Lung microvascular endothelial cell (primary cell): ENCODE measurements at places on chromosomes 1 and 21.

DNA sequence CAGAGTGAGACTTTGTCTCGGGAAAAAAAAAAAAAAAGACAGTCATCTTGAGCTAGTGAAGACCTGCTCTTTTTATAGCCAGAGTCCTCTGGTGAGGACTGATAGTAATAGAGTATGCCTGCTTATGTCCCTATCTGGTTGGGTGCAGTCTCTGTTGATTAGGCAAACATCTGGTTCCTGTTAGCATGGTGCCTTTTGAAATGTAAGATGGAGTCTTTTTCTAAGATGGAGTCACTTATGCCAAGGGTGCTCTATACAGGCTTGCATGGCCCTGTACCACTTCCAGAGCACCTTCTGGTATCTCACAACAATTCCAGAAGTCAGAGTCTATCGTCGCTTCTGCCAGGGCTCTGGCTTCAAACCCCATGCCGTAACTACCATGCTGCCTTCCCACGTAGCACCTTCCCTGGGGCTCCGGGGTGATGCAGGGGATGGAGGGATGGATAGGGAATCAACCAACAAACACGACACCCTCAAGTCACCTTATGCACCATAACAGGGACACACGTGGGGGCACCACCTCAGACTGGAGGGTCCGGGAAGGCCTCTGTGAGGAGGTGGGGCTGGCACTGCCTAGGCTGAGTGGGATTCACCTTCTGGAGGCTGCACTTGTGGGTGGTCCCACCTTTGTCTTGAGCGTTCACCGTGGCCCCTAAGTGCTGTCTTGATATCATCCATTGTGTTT lies 11.6 kb upstream of the PADI6 start:
- no peak for DNase-seq

DNA sequence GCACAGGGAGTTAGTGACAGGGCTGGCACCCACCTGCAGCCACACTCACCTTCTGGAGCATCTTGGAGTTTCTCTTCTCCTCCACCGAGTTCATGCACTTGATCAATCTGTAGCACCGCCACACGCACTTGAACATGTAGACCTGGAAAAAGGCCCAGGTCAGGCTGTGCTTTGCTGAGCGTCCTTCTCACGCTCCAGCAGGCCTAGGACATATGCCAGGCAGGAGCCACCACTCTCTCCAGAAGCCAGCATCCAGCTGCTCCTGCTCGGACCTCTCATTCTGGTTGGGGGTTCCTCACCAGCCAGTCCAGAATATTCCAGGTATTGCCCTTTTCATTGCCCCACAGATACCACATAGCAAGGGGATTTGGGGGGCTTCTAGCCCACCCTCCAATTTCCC lies 11.7 kb upstream of the MATN1 start:
- DNase-seq: no peak

DNA sequence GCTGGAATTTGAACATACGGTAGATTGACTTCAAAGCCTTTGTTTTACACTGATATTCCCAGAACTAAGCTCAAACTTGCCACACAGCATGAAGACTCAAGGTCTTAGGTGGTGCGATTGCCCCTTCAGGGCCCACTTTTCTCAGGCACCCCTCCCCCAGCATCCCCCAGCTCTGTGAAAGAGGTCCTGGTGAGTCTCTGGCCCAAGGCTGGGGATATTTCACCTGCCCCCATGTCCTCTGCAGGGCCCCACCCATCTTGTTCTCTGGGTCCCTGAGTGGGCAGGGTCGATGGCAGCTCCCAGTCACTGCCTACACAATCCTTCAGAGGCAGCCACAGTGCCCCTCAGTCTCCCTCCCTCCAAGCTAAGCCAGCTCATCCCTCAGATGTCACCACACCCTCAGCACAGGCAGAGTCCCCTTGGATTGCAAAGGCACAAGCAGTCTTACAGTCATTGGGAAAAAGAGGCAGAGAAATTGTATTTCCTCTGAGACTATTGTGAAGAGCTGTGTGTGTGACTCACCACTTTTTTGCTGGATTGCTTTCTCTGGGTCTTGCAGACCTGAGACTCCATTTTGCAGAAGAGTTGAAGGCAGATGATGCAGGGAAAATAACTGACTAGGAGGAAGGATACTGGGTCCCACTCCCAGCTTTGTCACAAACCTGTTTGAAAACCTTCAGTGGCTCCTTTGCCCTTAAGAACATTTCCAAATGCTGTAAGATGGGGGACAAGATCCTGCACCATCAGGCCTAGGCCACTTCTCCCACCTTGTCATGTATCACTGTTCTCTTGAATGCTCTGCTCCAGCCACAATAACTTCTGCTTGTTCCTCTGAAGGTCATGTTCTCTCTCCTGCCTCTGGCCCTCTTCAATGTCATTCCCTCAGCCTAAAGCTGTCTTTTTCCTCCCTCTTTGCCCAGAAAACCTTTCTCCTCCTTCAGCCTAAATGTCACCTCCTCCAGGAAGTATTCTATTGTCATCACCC lies 119.1 kb upstream of the GRIK3 start:
- DNase-seq: no peak

DNA sequence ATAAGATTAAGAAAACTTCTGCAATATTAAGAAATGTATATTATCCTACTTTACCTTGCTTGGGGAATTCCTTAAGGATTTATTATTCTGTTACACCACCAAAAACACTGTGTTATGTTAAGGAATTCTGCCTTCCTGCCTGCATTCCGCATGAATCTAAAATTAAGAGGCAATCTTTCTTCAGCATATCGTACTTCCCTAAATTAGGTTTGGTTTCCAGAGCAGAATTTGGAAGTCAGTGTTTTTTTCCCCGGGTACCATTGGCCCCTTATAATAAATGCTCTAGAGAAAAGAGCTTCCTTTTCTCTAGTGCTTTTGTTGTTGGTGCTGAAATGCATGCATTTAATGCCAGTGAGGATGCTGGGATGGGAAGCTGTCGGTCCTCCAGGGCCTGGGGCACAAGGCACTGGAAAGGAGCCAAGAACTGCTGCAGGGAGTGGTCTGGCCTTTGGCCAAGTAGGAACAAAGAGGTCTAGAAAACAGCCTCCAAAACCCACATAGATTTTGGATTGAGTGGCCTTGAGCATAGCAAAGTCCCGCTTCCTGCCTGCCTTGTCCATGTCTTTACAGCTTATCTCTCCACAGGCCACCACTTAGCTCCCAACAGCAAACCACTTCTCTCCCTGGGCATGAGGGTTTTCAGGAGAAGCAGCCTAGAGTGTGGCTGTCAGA lies 69.9 kb downstream of the RRAGC start:
- no peak for DNase-seq

GRCh38 chr1:10779841-10780240 lies 16.6 kb downstream of the CASZ1 start:
- no peak for DNase-seq

DNA sequence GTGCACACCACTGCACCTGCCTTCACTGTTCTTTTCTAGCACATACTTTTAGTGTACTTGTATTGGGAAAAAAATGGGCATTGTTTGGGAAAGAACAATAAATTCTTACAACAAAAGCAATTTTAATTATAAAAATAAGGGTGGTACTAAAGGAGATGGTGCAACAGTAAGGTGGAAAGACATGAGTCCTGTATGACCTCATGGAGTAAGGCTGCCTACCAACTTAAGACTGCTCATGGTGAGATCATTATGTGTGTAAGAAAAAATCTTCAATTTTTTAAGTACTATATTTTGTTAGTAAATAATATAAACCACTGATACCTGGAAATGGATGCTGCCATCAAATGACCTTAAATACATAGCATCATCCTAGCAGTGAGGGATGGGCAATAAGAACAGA lies 29.6 kb upstream of the PHGDH start:
- no peak for DNase-seq

DNA sequence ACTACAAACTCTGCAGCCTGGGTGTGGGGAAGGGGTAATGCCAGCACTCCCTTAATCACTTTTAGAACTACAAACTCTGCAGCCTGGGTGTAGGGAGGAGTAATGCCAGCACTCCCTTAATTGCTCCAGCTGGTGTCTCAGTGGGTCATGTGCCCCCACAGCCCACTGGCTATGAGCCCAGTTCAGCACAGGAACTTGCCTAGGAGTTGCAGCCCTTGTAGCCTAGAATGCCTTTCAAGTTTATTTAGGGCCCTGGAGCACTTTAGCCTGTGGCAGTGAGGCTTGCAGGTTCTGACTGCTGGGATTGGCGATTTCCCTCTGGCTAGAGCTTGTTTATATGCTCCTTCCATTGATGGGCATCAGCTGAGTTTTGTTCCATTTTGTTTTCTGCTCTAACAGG lies 17.1 kb downstream of the VN1R5 start:
- DNase-seq: no peak

DNA sequence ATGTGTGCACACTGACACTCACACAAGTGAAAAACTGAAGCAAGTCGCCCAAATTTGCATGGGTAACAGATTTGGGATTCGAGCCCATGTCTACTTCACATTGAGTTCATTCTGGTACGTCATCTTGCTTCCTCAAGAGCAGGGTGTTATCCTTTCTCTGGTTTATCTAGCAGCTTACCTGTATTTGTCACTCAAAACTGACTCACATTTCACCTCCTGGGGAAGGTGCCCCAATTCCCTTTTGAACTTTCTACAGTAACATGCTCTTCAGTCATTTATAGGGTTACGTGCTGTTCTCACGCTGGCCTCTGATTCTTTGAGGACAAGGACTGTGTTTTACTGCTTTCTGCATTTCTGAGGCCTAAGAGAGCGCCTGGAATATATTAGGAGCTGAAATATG lies 162.8 kb downstream of the PDE4B start:
- DNase-seq: no peak

DNA sequence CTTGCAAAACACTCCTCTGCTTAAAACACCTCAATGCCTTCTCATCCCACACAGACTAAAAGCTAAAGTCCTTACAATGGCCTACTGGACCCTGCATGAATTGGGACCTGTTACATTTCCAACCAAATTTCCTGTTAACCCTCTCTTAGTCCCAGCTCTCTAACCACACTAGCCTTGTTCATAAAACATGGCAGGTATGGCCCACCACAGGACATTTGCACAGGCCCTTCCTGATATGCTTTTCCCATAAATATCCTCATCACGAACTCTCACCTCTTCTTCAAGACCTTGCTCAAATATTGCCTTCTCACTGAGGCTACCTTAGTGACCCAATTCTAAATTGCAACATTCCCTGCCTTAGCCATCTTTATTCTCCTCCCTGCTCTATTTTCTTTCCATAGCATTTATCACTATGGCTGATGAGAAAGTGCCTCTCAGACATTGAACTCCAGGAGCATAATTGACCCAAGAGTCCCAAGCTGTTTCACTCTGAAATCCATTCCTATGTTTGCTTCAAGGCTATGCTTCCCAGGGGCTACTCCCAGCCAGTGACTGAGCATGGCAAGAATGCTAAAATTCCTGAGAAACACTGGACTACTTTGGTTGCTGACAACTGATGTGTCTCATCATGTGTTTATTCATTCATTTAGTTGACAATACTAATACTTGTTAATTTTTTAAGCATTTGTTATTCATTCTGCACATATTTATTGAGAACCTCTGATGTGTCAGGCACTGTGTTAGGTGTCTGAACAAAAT lies 2.7 kb upstream of the PALMD start:
- DNase-seq: peak; percentile 38

GRCh38 chr21:42654179-42654912 lies 925 bp downstream of the PDE9A start:
- peak; percentile 15 for DNase-seq

GRCh38 chr1:215181518-215181917 lies 99.0 kb downstream of the KCNK2 start:
- DNase-seq: peak; percentile 58

GRCh38 chr1:223244366-223245103 lies 101.5 kb upstream of the TLR5 start:
- peak; percentile 6 for DNase-seq

GRCh38 chr1:52365071-52365745 lies 797 bp downstream of the CC2D1B start:
- DNase-seq: peak; percentile 69

DNA sequence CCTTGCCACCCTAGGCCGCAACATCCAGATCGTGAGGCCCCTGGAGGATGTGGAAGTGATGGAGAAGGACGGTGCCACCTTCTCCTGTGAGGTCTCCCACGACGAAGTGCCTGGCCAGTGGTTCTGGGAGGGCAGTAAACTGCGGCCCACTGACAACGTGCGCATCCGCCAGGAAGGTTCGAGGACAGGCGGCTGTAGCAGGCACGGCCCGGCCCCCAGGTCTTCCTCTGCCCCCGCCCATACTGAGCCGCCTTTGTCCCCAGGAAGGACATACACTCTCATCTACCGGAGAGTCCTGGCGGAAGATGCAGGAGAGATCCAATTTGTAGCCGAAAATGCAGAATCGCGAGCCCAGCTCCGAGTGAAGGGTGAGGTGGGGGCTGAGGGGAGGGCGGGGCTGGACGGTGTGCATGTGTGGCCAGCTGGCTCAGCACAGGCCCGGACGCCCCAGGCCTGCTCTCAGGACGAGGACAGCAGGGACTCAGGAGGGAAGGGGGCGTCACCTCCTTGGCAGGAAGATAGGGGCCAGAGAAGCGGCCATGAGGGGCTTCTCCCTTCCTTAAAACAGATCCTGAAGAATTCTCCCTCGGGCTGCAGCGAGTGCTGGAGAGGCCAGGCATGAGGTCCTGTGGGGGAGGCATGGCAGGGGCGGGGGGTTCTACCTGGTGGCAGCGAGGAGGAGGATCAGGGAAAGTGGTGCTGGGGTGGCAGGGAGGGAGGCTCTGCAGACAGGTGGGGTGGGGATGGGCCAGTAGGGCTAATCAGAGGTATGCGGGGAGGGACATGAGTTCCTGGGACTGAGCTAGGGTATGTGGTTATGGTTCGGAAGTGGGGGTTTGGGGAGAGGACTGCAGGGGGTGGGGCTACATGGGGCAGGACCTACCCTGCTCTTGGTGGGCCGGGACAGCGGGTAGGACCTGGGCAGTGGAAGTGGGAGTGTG lies 69.9 kb downstream of the OBSCN start:
- DNase-seq: no peak

DNA sequence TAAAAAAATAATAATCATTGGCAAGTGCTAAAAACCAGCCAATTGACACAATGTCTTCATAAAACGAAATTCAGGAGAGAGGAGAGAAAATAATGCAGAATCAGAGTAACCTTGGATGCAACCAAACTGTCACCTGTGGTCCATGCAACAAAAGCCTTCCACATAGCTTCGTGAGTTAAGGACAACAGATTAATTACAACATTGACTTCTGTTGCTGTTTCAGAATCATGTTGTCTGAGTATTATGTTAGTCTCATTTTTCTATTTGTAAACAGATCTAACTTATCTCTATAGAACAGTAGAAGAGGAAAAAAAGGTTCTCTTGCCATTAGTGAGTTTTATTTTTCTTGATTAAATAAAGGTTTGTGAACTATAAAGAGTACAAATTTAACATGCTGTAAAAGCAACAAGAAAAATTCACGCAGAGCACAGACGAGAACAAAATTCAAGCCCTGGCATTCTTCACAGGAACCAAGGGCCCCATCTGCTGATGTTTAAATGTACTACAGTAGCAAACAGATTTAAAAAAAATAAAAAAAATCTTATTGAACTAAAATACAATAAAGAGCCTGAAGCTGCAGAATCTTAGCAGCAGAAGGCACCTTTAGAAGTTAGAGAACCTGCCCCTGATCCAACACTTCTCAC lies 381.1 kb upstream of the PKN2 start:
- DNase-seq: peak; percentile 39

- DNase-seq: no peak
Measured at GRCh38 chr21:38916214-38916964, 110.7 kb downstream of the ETS2 start.
